Purkinje cell (primary cell): ENCODE measurements at places on chromosomes 16 and 17. TPM values are rescaled to one million over a fixed set of nuclear protein-coding genes. Genes with fewer than 3 reads are reported as not detected.

Gene GUCY2D
- polyA plus RNA-seq = not detected in 2 replicates

Gene MFSD6L
- not detected in 2 replicates for polyA plus RNA-seq

Gene KRT39
- polyA plus RNA-seq = not detected in 2 replicates

Gene DNAH2
- 0.16 TPM in 1 of 2 replicates, not detected in the other for polyA plus RNA-seq

Gene KRTAP2-3
- polyA plus RNA-seq = not detected in 2 replicates

Gene KRT16
- polyA plus RNA-seq = 0.52 and 0.63 TPM in 2 replicates

Gene TMED6
- not detected in 2 replicates for polyA plus RNA-seq

Gene ST6GALNAC2
- not detected in 2 replicates for polyA plus RNA-seq

Gene LGALS3BP
- 27.1 and 29.0 TPM in 2 replicates for polyA plus RNA-seq

Gene SULT1A1
- polyA plus RNA-seq = 35.1 and 39.9 TPM in 2 replicates

Gene PARD6A
- 4.0 and 9.6 TPM in 2 replicates for polyA plus RNA-seq

Gene TMEM106A
- polyA plus RNA-seq = not detected in 2 replicates

Gene METTL2A
- 16.1 and 18.0 TPM in 2 replicates for polyA plus RNA-seq

Gene ZDHHC1
- polyA plus RNA-seq = 0.16 and 0.20 TPM in 2 replicates

Gene GRB7
- not detected in 2 replicates for polyA plus RNA-seq

Gene TPSD1
- not detected in 2 replicates for polyA plus RNA-seq

Gene PRCD
- 4.4 and 4.9 TPM in 2 replicates for polyA plus RNA-seq

Gene RRAD
- polyA plus RNA-seq = not detected in 2 replicates

Gene FOXL1
- polyA plus RNA-seq = not detected in 2 replicates

Gene TVP23A
- polyA plus RNA-seq = 6.7 and 7.7 TPM in 2 replicates

Gene TSPAN10
- 0.94 and 1.5 TPM in 2 replicates for polyA plus RNA-seq

Gene ATP2C2
- polyA plus RNA-seq = 2.6 TPM in 1 of 2 replicates, not detected in the other

Gene FOXO3B
- polyA plus RNA-seq = not detected in 2 replicates

Gene CCL2
- 2.6 TPM in 1 of 2 replicates, not detected in the other for polyA plus RNA-seq

Gene ZSCAN10
- not detected in 2 replicates for polyA plus RNA-seq

Gene OSGIN1
- polyA plus RNA-seq = not detected in 2 replicates

Gene NOXO1
- not detected in 2 replicates for polyA plus RNA-seq

Gene TMEM220
- 3.2 and 4.3 TPM in 2 replicates for polyA plus RNA-seq

Gene UTS2R
- polyA plus RNA-seq = not detected in 2 replicates

Gene QPRT
- 1.3 and 2.5 TPM in 2 replicates for polyA plus RNA-seq

Gene DPEP3
- not detected in 2 replicates for polyA plus RNA-seq

Gene LPCAT2
- polyA plus RNA-seq = 0.13 and 0.19 TPM in 2 replicates

Gene DDX42
- polyA plus RNA-seq = 26.0 and 30.9 TPM in 2 replicates

Gene CHST6
- 0.07 TPM in 1 of 2 replicates, not detected in the other for polyA plus RNA-seq

Gene HS3ST4
- 2.5 and 8.8 TPM in 2 replicates for polyA plus RNA-seq

Gene SLC7A5
- polyA plus RNA-seq = 1.2 and 1.6 TPM in 2 replicates

Gene ZNF205
- not detected in 2 replicates for polyA plus RNA-seq

Gene C17orf113
- 0.91 and 2.4 TPM in 2 replicates for polyA plus RNA-seq

Gene DOC2A
- polyA plus RNA-seq = 2.3 and 11.0 TPM in 2 replicates

Gene KRT32
- polyA plus RNA-seq = not detected in 2 replicates
